ENCODE measurements at places on chromosomes 11 and 22.
A peak's percentile ranks its signal among the peaks of the same experiment; 100 is the strongest.

GRCh38 chr11:102244681-102245409 is 72.4 kb upstream of the BIRC3 start:
- no peak for DNase-seq

DNA sequence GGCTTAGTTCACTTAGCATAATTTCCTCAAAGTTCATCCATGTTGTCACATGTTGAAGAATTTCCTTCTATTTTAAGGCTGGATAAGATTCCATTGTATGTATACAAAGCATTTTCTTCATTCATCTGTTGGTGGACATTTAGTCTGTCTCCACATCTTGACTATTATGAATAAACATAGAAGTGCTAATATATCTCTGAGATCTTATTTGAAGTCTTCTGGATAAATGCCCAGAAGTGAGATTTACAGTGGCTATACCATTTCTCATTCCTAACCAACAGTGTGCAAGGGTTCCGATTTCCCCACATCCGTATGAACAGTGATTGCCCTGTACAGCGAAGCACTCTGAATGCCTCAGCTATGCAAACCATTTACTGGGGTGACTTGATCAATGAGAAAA is 6.6 kb upstream of the ZFTA start:
- DNase-seq, result no peak

DNA sequence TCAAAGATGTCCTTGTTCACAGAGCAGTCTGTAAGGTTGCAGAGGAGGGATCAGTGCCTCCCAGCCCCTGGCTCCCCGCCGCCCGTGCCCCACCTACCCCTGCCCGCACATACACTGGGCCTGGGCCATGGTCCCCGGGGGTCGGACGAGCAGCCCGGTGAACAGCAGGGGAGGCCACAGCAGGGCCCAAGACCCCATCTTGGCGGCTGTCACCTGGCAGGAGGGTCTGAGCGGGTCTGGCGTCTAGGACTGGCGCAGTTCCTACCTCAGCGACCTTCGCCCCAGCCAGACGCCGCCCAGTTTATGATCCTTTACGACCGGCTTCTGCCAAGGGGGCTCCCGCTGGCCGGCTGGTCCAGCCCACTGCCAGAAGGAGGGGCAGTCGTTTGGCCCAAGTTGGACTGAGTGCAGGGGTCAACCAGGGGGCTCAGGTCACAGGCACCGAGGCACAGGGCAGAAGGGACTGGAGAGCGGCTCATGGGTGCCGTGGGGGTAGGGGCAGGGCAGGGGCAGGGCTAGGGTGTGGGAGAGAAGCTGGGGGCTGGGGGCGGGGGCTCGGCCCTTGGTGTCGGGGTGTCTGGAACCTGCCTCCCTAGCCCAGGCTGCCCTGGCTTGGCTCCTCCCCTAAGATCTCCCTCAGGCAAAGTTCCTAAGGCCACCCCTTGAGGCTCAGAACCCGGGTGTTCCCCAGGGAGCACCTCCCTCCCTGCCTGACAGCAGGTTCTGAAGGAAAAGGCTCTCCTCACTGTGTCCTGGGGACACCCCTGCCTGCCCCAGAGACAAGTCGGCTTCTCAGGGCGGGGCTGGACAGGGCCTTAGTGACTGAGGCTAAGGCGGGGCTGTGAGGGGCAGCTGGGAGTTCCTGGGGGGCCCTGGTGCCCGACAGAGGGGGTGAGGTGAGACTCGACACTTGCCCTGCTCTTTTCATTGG is at the start of gene CDHR5:
Gene CDHR5 (minus strand): TSS at position 251 of the 931 bp plus-strand sequence. CDS start 53 bp downstream, at position 198.
- DNase-seq, result no peak

DNA sequence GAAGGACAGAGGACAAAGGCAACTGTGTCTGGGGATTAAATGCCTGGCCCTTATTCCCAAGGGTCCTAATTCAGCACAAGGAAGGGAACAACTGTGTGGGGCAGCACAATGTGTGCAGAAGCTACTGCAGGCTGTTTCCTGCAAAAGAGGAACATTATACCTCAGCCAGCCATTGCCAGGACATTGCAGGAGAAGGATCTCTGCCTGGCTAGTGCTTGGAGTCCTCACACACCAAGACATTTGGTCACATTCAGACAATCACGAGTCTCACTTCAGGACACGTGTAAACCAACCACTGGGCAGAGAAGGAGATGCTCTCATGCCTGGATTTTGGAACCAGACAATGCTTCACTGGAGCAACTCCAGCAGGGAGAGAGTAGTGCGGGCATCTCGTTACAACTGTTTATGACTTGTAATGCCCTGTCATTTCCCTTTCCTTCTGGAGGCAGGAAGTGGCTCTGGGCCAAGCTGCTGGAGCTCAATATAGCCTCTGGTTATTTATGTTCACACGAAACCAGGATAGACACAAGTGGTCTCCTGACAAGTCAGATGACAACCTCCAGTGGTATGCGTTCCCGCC is 23.9 kb upstream of the ZC3H12C start:
- DNase-seq, result peak; percentile 74

GRCh38 chr11:74024261-74025029 is 15.6 kb upstream of the UCP3 start:
- DNase-seq, result peak; percentile 53

GRCh38 chr11:129249923-129250322 is 57.8 kb upstream of the ARHGAP32 start:
- no peak for DNase-seq

- DNase-seq, result no peak
These were observed 9.4 kb downstream of the DIXDC1 start for GRCh38 chr11:111946499-111946898.

DNA sequence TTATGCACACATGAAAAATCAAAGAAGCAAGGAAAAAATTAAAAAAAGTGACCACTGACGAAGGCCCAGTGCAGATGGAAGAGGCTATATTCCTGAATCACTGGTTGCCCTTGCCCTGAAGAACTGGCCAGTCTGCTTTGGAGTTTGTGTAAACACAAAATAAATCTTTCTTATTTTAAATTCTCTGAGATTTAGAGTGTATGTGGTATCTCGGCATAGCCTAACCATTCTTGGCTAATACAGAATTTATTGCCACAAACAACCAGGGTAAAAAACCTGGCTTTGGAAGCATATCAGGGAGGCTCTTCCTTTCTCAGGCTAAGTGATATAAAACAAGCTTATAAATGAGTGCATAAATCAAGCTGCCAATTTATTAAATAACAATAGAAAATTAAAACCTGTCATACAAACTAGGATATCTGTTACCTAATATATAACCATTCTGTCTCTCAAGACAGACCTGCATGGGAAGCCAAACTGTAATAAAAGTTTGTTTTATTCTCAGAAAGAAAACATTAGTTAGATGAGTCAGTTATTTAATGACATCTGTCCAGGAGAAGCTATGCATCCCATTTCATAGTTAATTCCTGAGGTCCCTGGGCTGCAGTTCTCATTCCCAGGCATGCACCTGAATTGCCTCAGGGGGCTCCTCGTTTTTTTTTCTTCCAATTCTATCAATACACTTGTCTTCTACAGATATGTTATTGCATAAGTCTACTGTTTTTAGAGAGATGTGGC is 6.1 kb upstream of the TMEM135 start:
- no peak for DNase-seq

DNA sequence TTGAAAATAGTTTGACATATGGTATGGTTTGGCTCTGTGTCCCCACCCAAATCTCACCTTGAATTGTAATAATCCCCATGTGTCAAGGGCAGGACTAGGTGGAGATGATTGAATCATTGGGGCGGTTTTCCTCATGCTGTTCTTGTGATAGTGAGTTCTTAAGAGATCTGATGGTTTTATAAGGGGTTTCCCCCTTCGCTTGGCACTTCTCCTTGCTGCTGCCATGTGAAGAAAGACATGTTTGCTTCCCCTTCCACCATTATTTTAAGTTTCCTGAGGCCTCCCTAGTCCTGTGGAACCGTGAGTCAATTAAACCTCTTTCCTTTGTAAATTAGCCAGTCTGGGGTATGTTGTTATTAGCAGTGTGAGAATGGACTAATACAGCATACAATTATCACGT is 7.7 kb downstream of the KCTD21 start:
- no peak for DNase-seq

DNA sequence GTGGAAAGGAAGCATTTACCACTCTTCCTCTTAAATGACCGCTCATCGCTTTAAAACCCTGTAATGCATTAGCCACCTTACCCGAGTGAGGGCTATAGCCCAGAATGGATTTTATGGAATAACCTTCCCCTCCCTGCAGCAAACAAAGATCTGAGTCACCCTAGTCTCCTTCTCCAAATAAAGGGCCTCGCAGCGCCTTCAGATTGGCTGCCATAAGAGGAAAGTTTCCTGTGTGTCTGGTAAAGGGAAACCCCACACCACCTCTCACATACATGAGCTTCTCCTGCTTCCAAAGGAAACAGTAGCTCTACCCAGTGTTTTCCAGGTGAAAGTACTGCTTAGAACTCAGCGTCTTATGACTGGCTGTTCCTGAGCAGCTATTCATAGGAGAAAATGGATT is 47.8 kb downstream of the PPP2R1B start:
- DNase-seq, result peak; percentile 83

GRCh38 chr11:120344302-120345004 is 8.2 kb downstream of the ARHGEF12 start:
- DNase-seq, result peak; percentile 48

DNA sequence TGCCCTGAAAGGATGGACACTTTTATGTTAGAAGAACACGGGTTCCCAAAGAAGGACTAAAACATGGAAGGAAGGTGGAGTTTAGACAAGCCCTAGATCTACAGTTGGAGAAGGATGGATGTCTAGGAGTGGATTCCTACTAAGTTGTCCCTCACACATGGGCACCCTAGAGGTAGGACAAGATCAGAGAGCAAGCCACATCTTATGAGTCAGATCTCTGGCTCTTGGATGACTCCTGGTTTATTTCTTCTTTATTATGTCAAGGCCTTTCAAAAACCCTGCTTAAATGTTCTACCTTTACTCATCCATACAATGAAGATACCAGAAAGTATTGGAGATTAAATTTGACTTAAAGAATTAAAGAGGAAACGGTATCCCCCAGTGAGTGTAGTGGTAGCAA is 34.4 kb downstream of the PRCP start:
- no peak for DNase-seq

Measured in stomach (tissue), 19 donors.